ENCODE measurements at places on chromosomes 1 and 21.

DNA sequence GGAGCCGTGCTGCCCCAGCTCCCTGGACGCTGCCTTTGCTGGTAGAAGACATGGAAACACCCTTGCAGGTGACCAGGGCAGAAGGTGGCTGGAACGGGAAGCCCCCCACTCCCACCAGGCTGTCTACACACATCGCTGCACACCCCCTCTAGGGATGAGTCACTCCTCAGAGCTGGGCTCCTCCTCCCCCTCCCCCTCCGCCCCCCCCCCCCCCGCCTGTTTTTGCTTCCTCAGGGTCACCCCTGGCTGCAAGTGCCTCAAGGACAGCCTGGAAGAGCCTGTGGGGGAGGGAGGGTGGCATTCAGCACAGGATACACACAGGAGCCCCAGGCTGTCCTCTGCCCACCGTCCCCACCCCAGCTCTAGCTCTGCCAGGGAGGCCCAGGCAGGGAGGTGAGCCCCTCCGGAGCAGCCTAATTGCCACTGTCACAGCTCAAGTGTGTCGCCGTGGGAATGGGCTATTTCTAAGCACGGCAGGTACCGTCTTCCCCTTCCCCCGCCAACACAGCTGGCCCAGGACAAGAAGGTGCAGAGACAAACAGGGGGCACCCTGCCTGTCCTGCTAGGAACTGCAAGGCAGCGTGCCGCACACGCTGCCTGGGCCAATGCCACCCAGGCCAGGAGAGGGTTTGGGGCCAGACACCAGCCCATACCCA, 2.5 kb downstream of the FNDC10 start:
- DNase-seq: no peak

DNA sequence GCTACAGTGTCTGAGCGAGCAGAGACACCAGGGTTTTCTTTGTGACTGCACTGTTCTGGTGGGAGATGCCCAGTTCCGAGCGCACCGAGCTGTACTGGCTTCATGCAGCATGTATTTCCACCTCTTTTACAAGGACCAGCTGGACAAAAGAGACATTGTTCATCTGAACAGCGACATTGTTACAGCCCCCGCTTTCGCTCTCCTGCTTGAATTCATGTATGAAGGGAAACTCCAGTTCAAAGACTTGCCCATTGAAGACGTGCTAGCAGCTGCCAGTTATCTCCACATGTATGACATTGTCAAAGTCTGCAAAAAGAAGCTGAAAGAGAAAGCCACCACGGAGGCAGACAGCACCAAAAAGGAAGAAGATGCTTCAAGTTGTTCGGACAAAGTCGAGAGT, 2.7 kb downstream of the ZBTB18 start:
- DNase-seq: no peak

GRCh38 chr1:4081806-4082711, 182.0 kb upstream of the C1orf174 start:
- DNase-seq: no peak

DNA sequence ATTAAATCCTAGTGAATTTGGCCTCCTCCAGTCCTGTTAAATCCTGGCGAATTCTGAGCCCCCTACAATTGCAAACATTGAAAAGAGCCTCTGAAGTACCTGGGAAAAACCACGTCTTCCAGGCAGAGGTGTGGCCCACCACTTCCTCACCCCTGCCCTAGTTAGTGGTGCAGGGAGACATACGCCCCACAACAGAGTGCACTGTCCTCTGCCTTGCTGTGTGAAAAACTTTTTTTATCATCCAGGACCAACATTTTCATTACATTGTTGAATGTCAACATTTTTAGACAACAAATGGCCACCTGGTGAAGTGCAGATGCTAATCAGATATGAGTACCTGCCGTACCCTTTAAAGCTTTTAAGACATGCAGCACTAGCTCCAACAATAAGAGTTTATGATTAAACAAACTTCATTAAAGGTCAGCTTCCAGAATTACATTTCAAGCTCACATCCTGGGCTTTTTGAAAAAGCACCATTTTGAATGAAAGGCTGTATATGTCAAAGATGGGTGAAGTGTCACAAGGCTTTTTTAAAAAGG, 13.6 kb upstream of the TMPRSS2 start:
- no peak for DNase-seq

DNA sequence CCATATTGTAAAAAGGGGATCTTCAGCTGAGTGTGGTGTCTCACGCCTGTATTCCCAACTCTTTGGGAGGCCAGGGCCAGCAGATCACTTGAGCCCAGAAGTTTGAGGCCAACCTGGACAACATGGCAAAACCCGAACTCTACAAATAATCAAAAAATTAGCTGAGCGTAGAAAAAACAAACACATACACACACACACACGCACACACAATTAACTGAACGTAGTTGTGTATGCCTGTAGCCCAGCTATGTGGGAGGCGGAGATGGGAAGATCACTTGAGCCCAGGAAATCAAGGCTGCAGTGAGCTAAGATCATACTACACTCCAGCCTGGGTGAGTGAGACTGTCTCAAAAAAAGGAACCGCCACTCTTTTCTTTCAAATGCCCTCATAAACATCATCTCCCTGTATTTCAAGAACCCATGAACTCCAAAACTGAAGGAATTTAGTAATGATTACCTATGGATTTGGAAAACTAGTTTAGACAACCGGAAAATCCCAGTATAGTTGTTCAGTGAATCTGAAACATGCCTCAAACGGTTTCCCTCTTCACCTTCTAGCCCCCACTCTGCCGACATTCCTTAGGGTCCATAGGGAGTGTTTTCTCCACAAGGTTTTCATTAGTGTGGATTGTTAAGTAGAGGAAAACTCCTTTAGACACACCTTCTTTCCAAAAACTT, 4.5 kb downstream of the TXNIP start:
- no peak for DNase-seq

GRCh38 chr1:82455342-82455741, 654.6 kb downstream of the ADGRL2 start:
- DNase-seq: no peak

DNA sequence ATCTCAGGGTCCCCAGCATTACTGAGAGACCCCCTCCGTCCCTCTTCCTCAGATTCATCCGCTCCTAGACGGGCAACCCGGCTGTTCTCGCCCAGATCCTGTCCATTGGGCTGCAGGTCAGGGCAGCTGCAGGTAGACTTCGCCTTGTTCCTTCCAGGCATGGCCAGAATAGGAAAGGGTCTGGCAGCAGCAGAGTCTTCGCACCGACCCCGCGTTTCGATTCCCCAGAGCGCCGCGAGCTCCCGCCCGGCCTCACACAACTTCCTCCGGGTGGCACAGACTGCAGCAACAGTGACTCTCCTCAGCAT, 265 bp downstream of the NRDC start:
- no peak for DNase-seq

GRCh38 chr1:44103270-44104131, 15.1 kb upstream of the KLF17 start:
- DNase-seq: no peak
